Activated CD8-positive, alpha-beta memory T cell treated with anti-CD3 and anti-CD28 coated beads for 4 hours (primary cell): ENCODE measurements at places on chromosomes 4 and X.

DNA sequence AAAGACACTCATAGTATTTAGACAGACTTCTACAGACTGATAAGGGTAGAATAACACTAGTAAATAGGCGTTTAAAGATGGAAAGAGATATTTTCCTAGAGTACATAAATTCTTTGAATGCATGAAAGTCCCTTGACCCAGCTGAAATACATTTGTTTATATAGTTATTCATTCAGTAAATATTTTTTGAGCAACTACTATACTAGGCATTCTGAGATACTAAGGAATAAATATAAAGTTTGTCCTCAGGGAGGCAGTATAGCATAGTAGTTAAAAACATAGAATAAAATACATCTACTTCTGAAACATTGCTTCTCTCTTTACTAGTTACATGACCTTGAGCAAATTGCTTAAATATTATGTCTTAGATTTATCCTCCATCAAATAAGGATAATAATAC is 27.4 kb downstream of the HMGN5 start:
- no peak for DNase-seq

GRCh38 chr4:2946812-2947600 is 16.2 kb downstream of the NOP14 start:
- no peak for DNase-seq

- no peak for DNase-seq
Measured at GRCh38 chrX:139563251-139563650, 32.7 kb downstream of the F9 start.

GRCh38 chr4:4460759-4461158 is 73.9 kb downstream of the NSG1 start:
- DNase-seq: no peak

DNA sequence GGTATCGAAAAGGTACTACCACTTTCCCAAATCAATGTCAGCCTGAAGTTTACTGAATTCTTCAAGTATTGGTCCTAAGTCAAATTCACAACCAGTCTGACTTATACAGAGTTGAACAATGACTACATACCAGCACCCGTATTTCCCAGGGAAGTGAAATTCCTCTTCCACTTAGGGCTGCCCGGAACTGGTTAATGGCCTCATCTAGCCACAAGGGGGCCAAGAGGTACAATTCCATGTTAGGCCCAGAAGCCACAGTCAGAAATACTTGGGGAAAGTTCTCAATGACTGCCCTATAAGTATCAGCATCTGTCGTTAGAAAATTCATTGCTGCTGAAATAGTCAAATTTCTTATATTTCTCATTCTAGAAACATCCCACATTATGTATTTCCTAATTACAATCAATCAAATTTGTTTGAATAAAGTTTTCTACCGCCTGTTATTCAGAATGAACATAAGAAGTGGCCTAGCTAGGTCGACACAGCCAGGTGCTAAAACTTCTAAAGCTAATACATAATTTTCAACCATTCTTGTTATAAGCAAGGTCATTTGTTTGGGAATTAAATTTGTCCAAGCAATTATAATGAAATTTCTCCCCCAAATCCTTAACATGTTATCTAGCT is 5.6 kb upstream of the PCDH7 start:
- no peak for DNase-seq

DNA sequence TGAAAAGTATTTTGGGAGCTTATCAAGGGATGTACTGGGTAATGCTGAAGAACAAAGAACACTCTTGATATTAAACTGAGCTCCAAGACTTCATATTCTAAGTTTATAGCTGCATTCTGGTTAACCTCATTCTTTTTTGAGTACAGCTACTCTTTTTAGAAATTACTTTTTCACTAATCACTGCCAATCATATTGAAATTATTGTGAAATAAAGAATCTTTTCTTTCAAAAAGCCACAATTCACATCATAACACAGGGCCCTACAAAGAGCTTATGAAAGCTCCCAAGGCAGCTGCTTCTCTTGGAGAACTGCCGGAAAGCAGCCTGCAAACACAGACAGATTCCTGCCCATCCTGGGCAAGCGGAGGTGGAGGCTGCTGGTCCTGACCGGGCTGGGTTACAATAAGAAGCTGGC is 121.4 kb downstream of the RNF150 start:
- DNase-seq: no peak

GRCh38 chr4:147407261-147408045 is 73.4 kb upstream of the EDNRA start:
- DNase-seq: no peak

DNA sequence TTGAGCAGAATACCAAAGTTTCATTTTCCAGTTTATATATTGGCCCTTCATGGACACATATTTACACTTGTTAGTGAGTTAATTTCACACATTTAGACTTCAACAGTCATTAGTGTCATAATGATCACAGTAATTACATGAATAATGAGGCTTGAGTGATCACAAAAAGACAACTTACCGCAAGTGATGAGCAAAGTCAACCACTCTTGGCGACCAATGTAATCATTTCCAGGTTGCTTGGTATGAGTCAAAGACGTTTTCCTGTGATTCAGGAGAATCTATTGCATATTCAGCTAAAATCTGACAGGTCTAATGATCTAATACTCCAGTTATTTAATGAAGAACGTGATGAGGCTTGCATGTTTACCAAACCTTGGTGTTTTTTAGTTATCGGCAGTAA is 407.9 kb upstream of the TENM3 start:
- no peak for DNase-seq

DNA sequence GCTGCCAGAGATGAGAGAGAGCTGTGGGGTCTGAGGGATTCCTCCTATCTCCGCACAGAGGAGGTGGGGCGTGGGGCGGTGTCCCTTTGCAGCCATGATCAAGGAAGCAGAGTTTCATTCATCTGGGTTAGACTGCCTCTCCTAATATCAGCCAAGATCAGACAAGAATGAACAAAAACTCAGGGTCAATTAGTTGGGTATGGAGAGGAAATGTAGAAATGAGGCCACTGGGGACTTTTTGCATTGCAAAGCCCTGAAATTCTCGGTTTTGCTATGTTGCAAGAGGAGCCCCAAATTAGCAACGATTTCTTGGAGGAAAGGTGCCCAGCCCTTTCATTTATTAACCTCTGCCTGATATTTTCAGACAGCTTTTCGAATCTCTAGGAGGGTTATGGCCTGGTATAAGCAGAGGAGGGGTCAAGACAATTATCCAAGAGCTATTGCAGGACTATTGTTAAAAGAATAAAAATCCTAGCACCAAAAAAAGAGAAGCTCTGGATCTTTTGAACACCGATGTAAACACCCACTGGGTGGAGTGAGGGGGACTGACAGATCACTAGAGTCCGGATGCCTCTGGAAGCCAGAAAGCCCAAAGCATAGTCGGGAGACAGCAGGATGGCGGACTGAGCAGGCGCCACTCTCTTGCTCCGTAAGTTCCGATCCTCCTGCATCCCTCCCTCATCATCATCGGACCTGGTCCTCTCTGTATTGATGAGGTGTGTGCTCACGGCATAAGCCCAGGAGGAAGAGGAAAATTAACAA is 34.4 kb upstream of the ACSL1 start:
- no peak for DNase-seq

GRCh38 chr4:112031712-112032328 is 113.4 kb upstream of the FAM241A start:
- no peak for DNase-seq

- no peak for DNase-seq
Measured at GRCh38 chrX:146451136-146451535, 358.4 kb upstream of the CXorf51B start.

GRCh38 chr4:182640932-182641331 is 276.3 kb downstream of the DCTD start:
- no peak for DNase-seq

GRCh38 chrX:41314204-41314603 is 19.8 kb upstream of the DDX3X start:
- DNase-seq: no peak

GRCh38 chr4:88846206-88846790 is 148.7 kb upstream of the NAP1L5 start:
- DNase-seq: no peak

DNA sequence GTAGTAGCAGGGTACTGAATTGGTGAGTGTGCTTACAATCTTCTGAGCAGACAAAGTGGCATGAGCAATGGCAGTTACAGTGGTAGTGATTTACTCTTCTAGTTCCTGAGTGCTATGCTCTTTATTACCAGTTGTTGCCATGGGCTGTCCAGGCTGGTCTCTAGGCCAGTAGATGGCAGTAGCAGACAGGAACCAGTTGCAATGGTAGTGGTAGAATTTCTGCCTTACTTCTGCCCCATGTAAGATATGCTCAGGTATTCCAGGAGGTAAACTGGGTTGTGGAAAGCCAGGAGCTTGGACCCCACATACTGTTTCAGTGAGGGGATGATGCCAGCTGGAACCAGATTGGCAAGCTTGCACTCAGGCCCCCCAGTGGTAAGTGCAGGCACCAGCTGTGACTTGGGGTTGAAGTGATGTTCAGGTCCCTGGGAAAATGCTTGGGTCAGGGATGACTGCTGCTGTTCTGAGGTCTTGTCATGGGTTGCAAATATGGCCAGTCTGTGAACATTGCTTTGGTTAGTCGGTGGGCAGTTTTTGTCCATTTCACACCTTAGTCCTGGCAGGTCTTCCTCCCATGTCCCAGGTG is 63.0 kb upstream of the ZXDB start:
- no peak for DNase-seq

DNA sequence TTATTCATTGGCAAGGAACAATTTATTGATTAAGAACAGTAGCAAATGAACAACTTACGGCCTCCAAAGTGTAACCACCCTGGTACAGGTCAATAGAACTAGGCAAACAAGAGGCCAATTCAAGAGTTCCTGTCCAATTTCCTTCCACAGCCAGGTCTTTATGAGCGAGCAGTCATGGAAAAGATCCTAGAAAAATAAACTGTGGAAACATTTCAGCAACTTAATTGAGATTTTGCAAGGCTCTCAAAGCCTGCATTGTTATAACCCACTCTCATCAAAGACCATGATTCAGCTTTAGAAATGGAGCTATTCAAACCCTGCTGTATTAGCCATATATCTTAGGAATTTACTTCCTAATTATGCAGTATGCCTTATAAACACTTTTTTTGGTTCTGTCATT is 43.6 kb downstream of the UNC5C start:
- no peak for DNase-seq
